ENCODE measurements at places on chromosomes 4 and X.

DNA sequence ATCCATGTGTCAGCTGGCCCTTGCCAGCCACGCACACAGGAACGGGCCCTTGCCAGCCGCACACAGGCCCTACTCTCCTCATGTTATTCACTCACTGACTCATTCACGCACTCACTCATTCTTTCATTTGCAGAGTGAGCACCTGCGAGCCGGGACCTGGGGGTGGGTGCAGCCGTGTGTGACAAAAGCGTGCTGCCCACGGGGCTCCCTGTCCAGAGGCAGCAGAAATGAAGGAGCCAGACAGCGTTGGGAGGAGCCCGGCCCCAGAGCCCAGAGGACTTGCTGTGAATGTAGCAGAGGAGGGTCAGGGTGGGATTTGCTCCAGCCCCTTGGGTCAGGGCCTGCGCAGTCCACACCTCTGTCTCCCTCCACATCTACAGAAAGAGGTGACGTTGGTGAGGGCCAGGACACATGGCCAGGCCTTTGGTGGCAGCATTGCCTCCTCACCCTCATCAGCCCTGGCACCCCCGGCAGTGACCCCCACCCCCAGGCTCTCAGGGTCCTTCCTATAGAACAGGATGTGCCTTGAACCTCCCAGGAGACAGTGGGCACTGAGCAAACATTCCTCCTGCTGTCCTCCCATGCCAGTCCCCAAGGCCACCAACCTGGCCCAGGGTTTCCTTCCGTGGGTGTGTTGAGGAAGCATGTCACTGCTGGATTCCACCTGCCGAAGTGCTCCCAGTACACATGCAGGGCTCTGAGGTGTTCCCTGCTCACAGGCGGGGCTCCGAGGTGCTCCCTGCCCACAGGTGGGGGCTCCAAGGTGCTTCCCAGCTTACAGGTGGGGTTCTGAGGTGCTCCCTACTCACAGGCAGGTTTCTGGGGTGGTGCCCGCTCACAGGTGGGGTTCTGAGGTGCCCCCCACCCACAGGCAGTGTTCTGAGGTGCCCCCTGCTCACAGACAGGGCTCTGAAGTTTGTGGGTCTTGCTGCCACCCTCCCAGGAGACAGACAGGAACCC is 105.7 kb downstream of the HMX1 start:
- no peaks in the 10 kb centered on the region for H3K4me1 ChIP-seq
- H3K27ac ChIP-seq: no peak overlapping the region
- no peaks in the 10 kb centered on the region for H3K36me3 ChIP-seq

DNA sequence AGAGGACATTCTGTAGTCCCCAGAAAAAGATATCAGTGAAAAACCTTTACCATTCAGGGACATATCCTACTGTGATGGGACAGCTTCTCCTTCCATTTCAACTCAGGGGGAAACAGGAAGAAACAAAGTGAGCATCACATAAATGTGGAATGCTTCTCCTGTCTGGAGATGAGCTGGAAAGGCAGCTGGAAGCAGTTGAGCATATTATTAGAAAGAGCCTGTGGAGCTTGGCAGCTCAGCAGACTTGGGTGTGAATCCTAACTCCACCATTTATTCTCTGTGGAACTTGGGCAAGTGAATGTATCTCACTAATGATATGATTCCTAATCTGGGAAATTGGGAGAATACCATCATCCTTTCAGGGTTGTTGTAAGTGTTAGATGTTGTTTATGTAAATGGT is 232.1 kb upstream of the F9 start:
- DNase-seq: no peak
- no peaks in the 10 kb centered on the region for H3K36me3 ChIP-seq
- no peak overlapping the region for H3K4me3 ChIP-seq
- H3K27ac ChIP-seq: no peak overlapping the region
- H3K27me3 ChIP-seq: no peaks in the 10 kb centered on the region

- no peaks in the 10 kb centered on the region for H3K36me3 ChIP-seq
- H3K4me1 ChIP-seq: no peaks in the 10 kb centered on the region
- DNase-seq: no peak
- H3K4me3 ChIP-seq: no peak overlapping the region
- H3K27ac ChIP-seq: no peak overlapping the region
- H3K27me3 ChIP-seq: no peaks in the 10 kb centered on the region
Measured at GRCh38 chrX:14363728-14364127, 165.6 kb upstream of the GLRA2 start.

DNA sequence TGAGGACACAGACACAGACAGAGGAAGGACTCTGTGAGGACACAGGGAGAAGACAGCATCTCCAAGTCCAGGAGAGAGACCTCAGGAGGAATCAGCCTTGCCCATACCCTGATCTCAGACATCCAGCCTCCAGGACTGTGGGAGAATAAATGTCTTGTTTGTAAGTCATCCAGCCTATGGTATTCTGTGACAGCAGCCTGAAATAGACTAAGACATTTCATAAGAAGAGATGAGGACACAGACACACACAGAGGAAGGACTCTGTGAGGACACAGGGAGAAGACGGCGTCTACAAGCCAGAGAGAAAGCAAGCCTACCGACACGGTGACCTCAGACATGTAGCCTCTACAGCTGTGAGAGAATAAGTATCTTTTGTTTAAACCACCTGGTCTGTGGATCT is 112.1 kb downstream of the DHRSX start:
- no peaks in the 10 kb centered on the region for H3K36me3 ChIP-seq
- DNase-seq: no peak
- no peak overlapping the region for H3K4me3 ChIP-seq
- H3K27ac ChIP-seq: no peak overlapping the region
- H3K4me1 ChIP-seq: no peaks in the 10 kb centered on the region

- no peaks in the 10 kb centered on the region for H3K4me1 ChIP-seq
- DNase-seq: no peak
- H3K4me3 ChIP-seq: no peak overlapping the region
- no peak overlapping the region for H3K27ac ChIP-seq
Measured at GRCh38 chrX:111041018-111041462, 55.0 kb upstream of the PAK3 start.

DNA sequence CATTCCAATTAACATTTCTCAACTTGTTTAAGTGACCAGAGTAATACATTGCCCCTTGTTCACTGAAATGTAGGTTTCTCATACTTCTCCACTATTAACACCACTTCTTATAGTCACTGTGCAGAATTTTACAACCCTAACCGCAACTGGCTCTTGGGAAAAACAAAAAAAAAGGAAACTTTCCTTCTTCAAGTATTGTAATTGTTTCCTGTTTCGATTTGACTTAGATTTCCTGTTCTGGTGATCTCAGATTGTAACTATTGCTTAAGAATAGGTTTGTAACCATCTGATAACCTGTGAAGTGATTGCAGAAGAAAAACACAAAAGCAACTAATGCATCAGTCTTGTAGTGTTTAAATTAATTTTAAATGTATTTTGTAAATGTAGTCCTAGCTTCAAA is 594.7 kb upstream of the GALNT7 start:
- no peak overlapping the region for H3K4me3 ChIP-seq
- no peaks in the 10 kb centered on the region for H3K36me3 ChIP-seq
- no peak for DNase-seq
- H3K27me3 ChIP-seq: no peaks in the 10 kb centered on the region
- H3K27ac ChIP-seq: no peak overlapping the region
